ENCODE measurements at places on chromosomes 16 and 17. TPM values are rescaled to one million over a fixed set of nuclear protein-coding genes. Genes with fewer than 3 reads are reported as not detected.

DNA sequence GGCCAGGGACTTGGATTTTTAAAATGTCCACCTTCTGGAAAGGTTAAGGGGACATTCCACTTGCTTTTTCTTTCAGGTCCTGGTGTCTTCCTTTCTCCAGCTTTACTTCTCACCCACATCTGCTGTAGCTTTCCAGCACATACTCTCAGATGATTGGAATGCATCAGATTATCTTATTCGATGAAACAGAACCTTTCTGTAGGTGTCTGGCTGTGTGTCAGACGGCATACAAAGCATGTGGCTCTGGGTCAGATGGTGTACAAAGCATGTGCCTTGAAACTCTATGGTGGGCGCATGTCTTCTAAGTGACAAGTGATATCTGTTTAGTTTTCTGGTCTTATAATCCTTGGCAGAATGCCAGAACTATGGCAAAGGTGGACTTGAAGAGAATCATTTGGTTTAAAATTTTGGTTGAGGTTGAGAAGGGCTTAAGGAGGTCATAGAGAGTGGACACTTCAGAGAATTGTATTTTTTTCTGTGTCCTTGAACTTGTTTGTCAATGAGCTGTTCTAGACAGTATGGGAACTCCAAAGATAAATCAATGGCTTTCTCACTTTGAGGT is 125.3 kb downstream of the FTO start:
- H3K27ac ChIP-seq, result no peak overlapping the region
- no peak for DNase-seq
- H3K27me3 ChIP-seq, result no peaks in the 10 kb centered on the region
- H3K4me3 ChIP-seq, result no peak overlapping the region

MYH8 gene
- total RNA-seq, result not detected

KLHL10 gene
- not detected for total RNA-seq

CRISPLD2 gene
- 242 TPM for total RNA-seq

- H3K4me1 ChIP-seq, result no peaks in the 10 kb centered on the region
- no peak overlapping the region for H3K27ac ChIP-seq
- H3K36me3 ChIP-seq, result no peaks in the 10 kb centered on the region
- no peaks in the 10 kb centered on the region for H3K27me3 ChIP-seq
- DNase-seq, result no peak
Observed at GRCh38 chr17:8806253-8806925, 7.2 kb upstream of the MFSD6L start.

DNA sequence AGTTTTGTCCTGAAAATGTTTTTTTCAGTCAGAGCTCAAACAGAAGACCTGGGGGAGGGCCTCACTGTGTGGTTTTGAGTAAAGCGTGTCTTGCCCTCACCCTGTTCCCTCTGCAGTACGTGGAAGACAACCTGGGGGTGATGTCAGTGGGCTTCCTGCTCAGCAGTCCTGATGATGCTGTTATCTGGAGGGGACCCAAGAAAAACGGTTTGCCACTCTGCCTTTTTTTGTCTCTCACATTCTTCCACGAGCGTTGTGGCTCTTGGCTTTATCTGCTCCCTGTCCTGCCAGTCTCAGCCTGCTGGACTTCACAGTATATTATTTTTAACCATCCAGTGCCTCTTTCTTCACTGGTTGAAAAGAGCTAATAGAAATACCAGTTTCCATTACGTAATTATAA is 12.9 kb downstream of the NUBP1 start:
- H3K36me3 ChIP-seq, result peaks cover 100% of the 10 kb centered on the region
- no peak for DNase-seq
- no peaks in the 10 kb centered on the region for H3K4me1 ChIP-seq
- H3K4me3 ChIP-seq, result no peak overlapping the region

DNA sequence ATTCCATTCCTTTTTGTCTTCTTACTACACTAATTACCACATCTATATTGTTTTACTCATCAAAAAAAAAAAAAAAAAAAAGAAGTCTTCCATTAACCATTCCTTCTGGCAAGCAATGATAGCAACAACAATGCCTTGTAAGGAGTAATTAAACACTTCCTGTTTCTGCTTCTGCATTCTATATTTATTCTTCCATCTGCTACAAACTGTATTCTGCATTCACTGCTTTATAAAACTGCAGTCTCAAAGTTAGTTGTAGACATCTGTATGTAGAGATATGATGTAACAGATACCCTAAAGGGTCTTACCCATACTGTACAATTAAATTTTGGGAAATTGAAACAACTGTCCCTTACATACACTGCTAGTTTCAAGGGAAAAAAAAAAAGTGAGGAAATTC is 28.7 kb upstream of the ABCA6 start:
- H3K27me3 ChIP-seq, result no peaks in the 10 kb centered on the region
- H3K27ac ChIP-seq, result no peak overlapping the region
- H3K4me3 ChIP-seq, result no peak overlapping the region
- peaks cover under 1% of the 10 kb centered on the region for H3K4me1 ChIP-seq

PLA2G10 gene
- total RNA-seq, result not detected

GRCh38 chr16:75929046-75929445 is 202.8 kb upstream of the CPHXL start:
- H3K4me1 ChIP-seq, result no peaks in the 10 kb centered on the region
- no peak overlapping the region for H3K4me3 ChIP-seq
- H3K36me3 ChIP-seq, result no peaks in the 10 kb centered on the region
- DNase-seq, result no peak
- no peaks in the 10 kb centered on the region for H3K27me3 ChIP-seq
- H3K27ac ChIP-seq, result no peak overlapping the region

DNA sequence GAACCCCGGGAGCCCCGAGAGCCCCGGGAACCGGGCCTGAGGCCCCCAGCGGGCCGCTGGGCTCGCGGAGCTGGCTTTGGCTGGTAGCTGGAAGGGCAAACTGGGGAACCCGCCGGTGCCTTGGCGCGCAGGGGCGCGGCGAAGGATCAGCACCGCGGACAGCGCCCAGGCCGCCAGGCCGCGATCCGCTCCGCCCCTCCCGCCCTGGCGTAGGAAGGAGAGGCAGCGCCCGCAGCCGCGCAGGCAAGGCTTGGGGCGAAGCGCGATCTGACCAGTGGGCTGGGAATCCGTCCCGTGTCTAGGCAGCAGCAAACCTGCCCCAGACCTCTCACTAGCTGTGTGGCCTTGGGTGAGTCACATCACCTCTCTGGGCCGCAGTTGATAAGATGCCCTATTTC is 331 bp upstream of the CCDC92B start:
- peak; percentile 94 for DNase-seq
- H3K27me3 ChIP-seq, result peaks cover 95% of the 10 kb centered on the region
- H3K36me3 ChIP-seq, result no peaks in the 10 kb centered on the region
- H3K4me3 ChIP-seq, result peak overlapping the region; percentile 32
- no peak overlapping the region for H3K27ac ChIP-seq
- peaks cover 14% of the 10 kb centered on the region for H3K4me1 ChIP-seq

DNA sequence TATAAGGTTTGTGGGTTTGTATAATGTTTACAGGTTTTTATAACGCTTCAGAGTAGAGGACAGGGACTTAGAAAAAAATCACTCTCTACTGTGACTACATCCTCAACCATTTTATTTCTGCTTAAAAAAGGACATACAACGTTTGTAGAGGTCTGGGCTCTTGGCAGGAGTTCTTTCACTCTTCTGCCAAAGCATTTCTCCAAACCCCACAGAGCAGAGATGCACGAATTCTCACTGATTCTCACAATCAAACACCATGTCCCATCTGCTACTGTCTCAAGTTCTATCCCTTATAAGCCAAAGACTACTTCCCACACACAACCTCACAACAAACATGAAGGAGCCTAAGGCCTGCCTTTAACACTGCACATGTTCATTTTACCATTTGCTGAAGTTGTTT is 7.0 kb upstream of the ANKFY1 start:
- no peak overlapping the region for H3K4me3 ChIP-seq
- peaks cover 52% of the 10 kb centered on the region for H3K36me3 ChIP-seq
- no peak overlapping the region for H3K27ac ChIP-seq

DNA sequence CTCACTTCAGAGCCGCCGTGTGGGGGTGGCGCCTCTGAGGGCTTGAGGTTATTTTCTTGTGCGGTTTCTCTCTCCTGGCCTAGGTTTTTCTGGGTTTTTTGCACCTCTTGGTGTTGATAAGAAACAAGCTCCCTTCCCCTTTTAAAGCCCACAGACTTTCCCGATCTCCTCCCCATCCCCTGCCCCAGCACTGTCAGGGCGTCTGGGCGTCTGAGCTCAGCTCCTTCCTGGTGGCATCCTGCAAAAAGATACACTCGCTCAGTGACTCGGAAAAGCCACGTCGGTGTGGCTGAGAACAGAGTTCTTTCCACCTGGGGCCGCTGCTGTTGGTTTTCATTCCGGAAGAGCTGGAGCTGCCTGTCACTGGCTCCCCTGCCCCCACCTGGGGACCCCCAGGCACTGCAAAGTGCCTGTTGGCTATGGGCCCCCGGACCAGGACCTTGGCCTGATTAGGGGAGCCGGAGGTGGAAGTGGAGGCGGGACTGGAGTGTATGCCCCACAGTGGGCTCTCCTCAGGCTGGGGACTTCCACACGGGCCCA is 14.5 kb downstream of the BAIAP2 start:
- H3K36me3 ChIP-seq, result peaks cover 2% of the 10 kb centered on the region
- H3K4me3 ChIP-seq, result peak overlapping the region; percentile 11
- no peak for DNase-seq
- peaks cover 89% of the 10 kb centered on the region for H3K4me1 ChIP-seq

GRCh38 chr17:64304551-64304950 is 41.5 kb upstream of the TEX2 start:
- no peaks in the 10 kb centered on the region for H3K27me3 ChIP-seq
- H3K4me1 ChIP-seq, result no peaks in the 10 kb centered on the region
- no peak overlapping the region for H3K4me3 ChIP-seq
- no peak overlapping the region for H3K27ac ChIP-seq

DNA sequence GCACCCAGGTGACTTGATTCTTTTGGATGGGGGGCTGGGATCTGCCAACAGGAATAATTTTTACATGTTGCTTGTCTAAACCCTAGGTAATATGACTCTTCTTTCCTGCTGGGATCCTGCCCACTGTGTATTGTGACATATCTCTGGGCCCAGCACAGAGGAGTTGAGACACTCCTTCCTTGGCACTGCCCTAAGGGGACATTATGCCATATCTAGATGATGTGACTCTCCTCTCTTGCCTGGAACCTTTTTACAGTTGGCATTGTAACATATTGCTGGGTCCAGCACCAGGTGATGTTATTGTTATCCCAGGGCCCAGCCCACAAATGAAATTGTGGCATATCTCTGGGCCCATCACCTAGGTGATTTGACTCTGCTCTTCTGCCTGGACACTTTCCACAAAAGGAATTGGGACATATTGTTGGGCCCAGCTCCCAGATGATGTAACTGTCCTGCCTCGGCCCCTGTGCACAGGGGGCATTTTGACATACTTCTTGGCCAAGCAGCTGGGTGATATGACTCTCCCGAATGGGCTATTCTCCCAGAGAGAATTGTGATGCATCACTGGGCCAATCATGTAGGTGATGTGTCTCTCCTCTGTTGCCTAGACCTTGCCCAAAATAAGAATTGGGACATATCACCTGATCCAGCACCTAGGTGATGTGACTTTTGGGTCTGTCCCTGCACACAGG is 1837.7 kb downstream of the TP53TG3F start:
- no peaks in the 10 kb centered on the region for H3K36me3 ChIP-seq
- no peak for DNase-seq
- no peaks in the 10 kb centered on the region for H3K4me1 ChIP-seq
- no peaks in the 10 kb centered on the region for H3K27me3 ChIP-seq

- no peaks in the 10 kb centered on the region for H3K27me3 ChIP-seq
- no peak for DNase-seq
- H3K4me3 ChIP-seq, result no peak overlapping the region
- H3K36me3 ChIP-seq, result no peaks in the 10 kb centered on the region
- peaks cover 26% of the 10 kb centered on the region for H3K4me1 ChIP-seq
Observed at GRCh38 chr17:9203771-9204425, 182.6 kb downstream of the NTN1 start.

- DNase-seq, result peak; percentile 47
- no peak overlapping the region for H3K27ac ChIP-seq
- H3K4me1 ChIP-seq, result peaks cover 6% of the 10 kb centered on the region
Observed at GRCh38 chr16:78211946-78212345, 112.5 kb downstream of the WWOX start.

DNA sequence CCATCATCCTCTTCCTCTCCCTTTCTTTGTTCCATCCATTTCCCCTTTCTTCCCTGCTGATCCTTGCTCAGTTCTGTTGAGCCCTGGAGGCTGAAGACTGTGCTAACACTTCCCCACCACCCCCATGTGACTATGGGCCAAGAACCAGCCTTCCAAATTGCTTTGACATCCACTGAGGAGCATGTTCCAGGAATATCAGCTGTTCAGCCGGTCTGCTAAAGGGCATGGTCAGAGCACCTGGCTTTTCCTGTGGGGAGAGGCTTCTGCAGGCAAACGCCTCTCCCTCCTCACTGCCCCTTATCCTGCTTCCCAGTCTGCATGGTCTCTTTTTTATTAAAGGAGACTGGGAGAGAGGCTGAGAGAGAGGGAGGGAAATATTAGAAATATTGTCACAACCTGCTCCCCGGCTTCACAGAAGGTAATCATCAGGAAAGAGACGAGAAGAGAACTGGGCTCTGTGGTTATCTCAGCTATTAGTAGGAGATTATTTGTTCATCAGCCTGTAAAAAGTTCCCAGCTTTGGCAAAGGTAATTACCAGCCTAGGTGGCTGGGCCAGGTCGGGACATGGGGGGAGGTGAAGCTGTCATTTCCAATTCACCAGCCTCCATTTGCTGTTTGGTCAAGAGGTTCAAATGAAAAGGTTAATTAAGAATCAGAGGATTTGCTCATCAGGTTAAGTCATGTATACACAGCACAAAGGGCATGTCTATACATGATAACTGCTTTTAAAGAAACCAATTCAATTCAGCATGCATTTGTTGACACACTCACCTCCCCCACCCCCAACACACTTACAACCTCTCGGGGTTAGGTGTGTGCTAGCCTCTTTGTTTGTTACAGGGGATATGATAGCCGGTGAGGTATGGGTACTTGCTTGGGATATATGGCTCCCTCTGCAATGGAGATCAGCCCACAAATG is 83.7 kb upstream of the CRHR1 start:
- no peaks in the 10 kb centered on the region for H3K4me1 ChIP-seq
- no peak overlapping the region for H3K4me3 ChIP-seq
- no peaks in the 10 kb centered on the region for H3K36me3 ChIP-seq
- DNase-seq, result no peak
- H3K27me3 ChIP-seq, result no peaks in the 10 kb centered on the region

MPP2 gene
- total RNA-seq, result 0.43 TPM

DNA sequence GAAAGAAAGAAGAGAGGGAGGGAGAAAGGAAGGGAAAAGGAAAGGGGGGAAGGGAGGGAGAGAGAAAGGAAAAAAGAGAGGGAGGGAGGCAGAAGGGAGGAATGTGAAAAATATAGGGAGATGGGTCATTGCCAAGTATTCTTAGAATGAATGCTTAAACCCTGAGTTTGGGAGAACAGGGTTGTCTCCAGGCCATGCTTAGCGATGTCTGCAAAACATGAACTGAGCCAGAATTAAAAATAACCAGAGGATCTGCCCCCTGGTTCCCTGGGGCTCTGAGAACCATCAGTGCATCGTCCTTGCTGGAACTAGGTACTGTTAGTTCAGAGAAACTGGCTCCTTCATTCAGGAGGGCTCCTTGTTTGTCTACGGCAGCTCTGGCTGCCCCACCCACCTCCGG is 170.4 kb downstream of the IRX5 start:
- H3K27me3 ChIP-seq, result no peaks in the 10 kb centered on the region
- no peak overlapping the region for H3K4me3 ChIP-seq
- no peaks in the 10 kb centered on the region for H3K36me3 ChIP-seq
- no peaks in the 10 kb centered on the region for H3K4me1 ChIP-seq
- DNase-seq, result peak; percentile 57

GRCh38 chr16:82657239-82657638 is 30.5 kb downstream of the CDH13 start:
- no peaks in the 10 kb centered on the region for H3K27me3 ChIP-seq
- H3K4me3 ChIP-seq, result no peak overlapping the region
- no peaks in the 10 kb centered on the region for H3K4me1 ChIP-seq
- H3K36me3 ChIP-seq, result no peaks in the 10 kb centered on the region

GRCh38 chr17:75822119-75822799 is 21.9 kb downstream of the UNC13D start:
- H3K4me1 ChIP-seq, result peaks cover 30% of the 10 kb centered on the region
- H3K4me3 ChIP-seq, result no peak overlapping the region

Data from stomach (tissue), 19 donors.